ENCODE measurements at places on chromosomes 5 and 9.

GRCh38 chr9:132160802-132161742, 786 bp upstream of the NTNG2 start:
- DNase-seq = peak; percentile 69

DNA sequence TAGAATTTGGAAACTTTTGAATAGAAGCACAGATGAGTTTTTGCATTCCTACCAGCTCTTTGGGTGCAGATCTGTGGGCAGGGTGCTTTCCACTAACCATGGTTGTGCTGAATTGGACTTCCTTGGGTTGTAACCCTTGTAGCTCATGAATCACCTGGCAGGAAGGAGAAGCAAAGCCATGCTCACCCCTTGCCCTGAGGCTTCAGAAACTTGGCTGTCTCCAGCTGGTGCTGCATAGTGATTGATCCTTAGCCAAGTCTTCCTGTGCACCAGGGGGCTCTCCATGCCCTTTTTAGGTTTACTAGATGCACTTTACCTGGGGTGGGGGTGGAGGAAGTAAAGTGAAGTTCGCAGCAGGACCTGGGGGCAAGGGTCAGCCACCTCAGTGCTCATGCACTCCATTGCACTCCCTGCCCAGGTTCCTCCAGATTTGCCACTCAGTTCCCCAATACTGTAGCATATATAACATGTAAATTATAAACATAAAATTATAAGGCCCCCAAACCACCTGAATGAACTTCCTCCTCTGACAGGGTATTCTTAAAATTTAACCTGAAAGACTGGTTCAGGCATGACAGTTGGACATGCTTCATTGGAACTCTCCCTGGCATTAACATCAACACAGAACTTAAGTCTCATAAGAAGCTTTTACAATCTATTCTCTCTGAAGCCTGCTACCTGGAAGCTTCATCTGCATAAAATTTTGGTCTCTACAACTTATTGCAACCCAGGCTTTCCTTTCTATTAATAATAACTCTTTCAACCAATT, 25.8 kb upstream of the IFNA14 start:
- no peak for DNase-seq

GRCh38 chr9:122791872-122792669, 3.3 kb downstream of the OR5C1 start:
- DNase-seq = no peak

DNA sequence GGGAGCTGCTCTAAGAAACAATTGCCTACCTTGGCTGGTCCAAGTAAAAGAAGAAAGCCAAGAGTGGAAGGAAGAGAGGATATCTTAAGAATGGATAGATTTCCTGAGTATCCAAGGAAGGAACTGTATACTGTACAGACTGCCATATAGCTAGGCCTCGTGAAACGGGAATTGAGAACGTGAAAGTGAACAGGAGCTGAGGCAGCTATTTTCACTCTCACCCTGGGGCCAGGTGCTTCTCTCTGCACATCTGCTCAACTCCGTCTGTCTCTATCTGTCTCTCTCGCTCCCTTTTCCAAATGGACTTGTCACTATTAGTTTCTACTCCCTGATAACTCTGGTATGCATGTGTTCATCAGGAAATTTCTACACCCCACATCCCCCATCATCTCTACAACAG, 35.9 kb upstream of the TESK1 start:
- DNase-seq = no peak

DNA sequence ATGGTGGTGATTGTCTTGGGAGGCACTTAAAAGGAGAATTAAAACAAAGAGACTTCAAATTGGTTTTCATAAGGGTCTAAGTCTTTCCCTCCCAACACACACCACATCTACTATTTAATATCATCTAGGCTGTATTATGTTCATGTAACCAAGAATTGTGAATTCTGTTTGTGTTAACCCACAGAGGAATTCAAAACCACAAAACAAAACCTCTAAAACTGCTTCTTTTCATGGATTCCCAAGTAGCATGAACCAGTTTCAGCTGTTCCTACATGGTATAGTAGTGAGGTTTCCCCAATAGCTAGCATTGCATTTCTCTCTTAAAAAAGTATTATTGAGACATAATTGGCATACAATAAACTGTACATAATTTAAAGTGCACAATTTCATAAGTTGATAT, 283.8 kb downstream of the CD180 start:
- DNase-seq = no peak

- no peak for DNase-seq
Measured at GRCh38 chr9:124251605-124252378, 6.0 kb upstream of the NEK6 start.
